ENCODE measurements at places on chromosomes 11 and 22.

DNA sequence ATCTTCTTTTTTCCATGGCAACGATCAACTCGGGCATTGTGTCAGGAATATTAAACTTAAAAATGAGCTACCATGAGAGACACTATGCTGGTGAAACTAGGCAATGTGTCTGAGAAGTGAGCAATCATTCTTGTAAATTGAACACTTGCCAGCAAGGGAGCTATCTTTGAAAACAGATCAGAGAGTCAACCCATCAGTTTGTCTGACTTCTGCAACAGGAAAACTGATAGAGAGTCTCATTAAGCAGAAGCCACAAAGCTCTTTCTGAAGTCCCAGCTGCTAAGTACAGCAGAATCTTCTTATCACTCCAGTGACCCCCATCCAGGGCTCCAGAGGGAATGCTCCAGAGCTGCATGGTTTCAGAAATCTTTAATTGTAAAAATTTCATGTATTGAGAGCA, 114.7 kb downstream of the MSANTD4 start:
- no peak for DNase-seq

- DNase-seq = no peak
Observed at GRCh38 chr22:44154436-44154942, 26.2 kb upstream of the PARVG start.

DNA sequence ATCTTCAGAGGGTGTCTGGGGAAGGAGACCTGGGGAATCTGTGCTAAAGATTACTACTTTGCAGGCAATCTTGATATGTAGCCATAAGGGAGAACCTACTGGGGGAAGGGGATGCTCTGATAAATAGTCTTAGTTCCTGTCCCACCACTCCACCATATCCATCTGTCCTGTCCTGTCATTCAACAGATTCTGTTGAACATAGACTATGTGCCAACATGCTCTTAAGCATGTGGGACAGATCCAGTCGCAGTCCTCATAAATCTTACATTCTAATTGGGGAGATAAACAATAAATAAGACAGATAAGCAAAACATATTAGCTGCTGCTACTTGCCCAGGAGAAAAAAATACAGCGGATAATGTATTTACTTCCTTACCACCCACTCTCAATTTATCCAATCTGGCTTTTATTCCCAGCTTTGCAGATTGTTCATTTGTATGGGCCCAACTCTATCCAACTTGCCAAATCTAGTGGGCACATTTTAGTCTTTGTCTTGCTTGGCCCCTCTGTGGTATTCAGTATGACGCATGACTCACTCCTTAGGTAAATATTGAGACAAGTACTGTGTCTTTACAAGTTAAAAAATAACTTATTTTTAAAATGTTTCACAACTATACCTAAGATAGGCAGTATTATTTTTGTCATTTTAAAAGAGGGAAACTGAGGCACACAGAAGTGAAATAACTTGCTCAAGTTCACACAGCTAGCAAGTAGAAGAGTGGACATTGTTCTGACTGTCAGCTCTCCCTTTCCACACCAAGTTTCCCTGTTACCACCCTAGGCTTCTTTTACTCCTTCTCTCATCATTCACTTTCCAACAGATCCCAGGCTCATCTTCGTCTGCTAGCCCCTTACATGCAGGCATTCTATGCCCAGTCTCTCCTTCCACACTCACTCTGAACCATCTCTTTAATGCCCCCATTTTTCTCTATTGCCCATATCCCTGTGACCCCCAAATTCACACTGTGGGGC, 133.6 kb upstream of the SESN3 start:
- no peak for DNase-seq

DNA sequence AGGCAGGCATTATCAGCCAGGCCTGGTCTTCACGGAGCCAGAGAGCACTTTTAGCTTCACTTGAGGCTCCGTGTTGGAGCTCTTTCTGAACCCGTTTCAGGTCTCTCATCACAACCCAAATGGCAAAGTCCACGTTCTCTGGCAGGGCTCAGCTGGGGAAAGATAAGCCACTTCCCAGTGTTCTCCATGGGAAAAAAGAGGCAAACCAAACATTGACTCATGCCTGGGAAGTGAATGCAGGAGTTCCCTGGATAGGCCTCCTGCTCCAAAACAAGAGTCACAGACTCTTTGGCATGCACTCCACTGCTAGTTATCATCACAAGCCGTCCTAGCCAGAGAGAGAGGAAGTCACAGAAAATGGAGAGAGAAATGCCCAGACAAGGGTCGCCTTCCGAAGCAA, 11.6 kb downstream of the OPCML start:
- DNase-seq = no peak

- no peak for DNase-seq
Observed at GRCh38 chr11:126868741-126869140, 131.8 kb downstream of the KIRREL3 start.

DNA sequence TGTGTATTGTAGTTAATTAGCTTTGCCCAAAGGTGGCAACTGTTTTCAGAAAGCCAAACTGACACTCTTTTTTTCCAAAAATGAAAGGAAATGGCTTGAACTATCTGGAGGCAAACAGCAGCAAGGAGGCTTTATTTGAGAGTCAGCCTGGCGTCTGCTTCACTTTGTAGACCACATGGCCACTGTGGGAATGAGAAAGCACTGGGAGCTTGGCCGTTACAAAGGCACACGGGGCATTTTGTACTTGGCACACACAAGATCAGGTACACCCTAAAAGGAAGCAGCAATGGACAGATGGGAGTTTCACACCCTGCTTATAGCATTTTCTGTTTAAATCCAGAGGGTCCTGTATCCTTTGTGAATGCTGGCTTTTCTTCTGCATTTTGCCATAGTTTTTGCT, 126.3 kb downstream of the MPPED2 start:
- no peak for DNase-seq

GRCh38 chr22:26576026-26576680, 13.8 kb downstream of the TPST2 start:
- no peak for DNase-seq

DNA sequence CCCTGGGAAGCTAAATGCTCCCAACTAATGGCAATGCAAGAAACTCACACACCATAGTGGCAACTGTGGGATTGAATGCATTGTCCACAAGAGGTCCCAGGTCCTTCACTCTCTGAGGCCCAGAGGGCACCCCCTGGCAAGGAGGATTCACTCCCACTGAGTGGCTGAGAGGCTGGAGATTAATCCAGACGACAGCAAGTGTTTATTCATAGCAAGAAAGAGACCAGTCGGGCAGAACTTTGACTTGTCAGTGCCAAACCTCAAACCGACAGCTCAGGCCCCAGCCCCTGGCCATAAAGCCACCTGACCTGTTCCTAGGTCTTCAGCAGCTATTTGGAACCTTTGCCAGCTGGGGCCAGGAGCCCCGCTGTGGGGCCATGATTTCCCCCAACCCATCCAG, 54.5 kb upstream of the MPEG1 start:
- DNase-seq = no peak

- DNase-seq = no peak
Observed at GRCh38 chr11:131537748-131538147, 167.3 kb downstream of the NTM start.

- no peak for DNase-seq
Observed at GRCh38 chr22:26464312-26464711, 19.3 kb downstream of the HPS4 start.

GRCh38 chr11:117428856-117429229, 101.2 kb downstream of the CEP164 start:
- DNase-seq = no peak

- no peak for DNase-seq
Observed at GRCh38 chr22:30864441-30865420, 103.8 kb downstream of the MORC2 start.

- no peak for DNase-seq
Observed at GRCh38 chr11:38510041-38510440, 1912.0 kb upstream of the RAG2 start.

DNA sequence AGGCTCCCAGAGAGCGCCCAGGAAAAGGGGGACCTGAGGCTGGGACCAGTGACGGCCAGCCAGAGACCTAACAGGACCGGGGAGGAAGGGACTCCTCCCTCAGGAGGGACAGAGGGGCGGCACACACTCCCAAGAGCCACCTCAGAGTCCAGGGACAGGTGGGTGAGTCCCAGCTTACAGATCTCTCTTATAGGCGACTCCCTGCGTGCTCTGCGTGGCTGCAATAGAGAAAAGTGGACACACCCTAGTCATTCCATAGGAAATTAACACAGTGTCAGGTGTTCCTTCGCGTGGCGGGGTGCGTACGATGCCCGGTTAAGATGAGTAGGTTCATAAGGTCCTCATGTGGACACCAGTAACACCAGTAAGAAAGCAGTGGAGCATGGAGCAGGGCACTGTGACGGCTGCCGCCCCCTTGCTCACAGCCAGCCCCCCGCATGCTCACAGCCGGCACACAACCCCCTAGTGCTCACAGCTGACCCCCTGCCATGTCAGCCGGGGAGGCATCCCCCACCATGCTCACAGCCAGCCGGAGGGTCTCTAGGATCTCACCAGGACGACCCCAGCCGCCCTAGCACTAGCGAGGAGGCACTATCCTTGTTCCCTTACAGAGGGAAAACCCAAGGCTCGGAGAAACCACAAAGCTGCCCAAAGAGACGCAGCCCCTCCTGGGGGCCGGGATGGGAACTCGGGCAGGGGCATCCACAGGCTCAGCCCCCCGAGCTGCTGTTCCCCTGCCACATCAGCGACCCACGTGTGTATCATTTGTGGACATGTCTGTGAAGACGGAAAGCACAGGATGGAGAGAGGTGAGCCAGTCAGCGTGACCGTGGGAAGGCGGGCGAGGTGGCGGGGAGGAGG, 426.8 kb downstream of the TBC1D22A start:
- DNase-seq = no peak

DNA sequence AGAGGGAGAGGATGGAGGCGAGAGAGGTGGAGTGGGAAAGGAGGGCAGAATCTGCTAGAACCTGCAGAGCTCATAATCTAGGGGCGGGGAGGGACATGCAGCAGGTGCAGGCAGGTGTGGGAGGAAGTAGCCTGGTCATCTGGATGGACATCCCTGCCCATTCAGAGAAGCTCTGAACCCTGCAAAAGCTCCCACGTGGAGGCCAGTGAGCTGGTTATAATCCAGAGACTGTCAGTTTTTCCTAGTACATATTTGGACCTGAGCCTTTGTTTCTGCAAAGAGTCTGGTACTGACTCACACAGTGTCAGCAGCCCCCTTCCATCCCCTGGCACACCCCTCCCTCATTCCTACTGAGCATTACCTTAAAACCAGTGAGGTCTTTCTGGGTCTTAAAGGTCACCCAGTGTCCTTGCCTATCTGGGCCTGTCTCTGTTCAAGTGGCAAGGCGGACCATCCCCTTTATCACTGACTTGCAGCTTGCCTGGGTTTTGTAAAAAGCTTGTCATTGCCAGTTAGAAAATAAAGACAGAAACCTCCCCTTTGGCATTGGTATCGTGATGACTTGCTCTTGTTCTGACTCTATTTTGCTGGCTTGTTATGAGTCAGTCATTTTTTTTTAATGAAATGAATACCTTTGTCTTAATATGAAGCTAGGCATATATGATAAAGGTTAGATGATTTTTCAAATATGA, 26.1 kb downstream of the PTPRJ start:
- DNase-seq = no peak

DNA sequence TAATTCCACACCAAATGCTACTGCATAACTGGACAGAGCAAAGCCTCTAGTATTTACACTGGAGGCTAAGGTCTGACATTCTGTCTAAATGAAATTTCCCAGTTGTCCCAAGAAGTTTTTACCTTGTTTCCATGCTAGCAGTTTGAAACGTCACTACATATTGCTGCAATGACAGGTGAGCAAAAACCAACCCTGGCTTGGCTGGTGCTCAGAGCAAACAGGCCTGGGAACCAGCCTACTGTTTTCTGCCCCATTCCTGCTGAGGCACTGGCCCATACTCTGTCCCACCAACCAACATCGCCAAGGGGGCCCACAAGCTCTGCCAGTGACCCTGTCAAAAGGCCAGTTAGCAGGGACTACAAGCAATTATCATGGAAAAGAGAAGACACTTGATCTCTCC, 131.1 kb downstream of the MPPED2 start:
- no peak for DNase-seq

- no peak for DNase-seq
Observed at GRCh38 chr11:99188221-99188620, 167.5 kb downstream of the CNTN5 start.

GRCh38 chr11:70668204-70669202, 270.2 kb downstream of the CTTN start:
- DNase-seq = no peak

DNA sequence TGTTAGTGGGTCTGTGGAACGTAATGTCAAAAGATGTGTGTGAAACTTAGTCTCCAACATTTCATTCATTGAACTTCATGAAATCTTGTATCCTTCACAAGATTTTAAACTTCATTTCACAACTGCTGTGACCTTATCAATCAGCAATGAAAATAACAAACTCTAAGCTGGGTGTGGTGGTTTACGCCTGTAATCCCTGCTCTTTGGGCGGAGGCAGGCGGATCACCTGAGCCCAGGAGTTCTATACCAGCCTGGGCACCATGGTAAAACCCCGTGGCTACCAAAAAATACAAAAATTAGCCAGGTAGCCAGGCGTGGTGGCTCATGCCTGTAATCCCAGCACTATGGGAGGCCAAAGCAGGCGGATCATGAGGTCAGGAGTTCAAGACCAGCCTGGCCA, 5.1 kb downstream of the CHKA start:
- no peak for DNase-seq

DNA sequence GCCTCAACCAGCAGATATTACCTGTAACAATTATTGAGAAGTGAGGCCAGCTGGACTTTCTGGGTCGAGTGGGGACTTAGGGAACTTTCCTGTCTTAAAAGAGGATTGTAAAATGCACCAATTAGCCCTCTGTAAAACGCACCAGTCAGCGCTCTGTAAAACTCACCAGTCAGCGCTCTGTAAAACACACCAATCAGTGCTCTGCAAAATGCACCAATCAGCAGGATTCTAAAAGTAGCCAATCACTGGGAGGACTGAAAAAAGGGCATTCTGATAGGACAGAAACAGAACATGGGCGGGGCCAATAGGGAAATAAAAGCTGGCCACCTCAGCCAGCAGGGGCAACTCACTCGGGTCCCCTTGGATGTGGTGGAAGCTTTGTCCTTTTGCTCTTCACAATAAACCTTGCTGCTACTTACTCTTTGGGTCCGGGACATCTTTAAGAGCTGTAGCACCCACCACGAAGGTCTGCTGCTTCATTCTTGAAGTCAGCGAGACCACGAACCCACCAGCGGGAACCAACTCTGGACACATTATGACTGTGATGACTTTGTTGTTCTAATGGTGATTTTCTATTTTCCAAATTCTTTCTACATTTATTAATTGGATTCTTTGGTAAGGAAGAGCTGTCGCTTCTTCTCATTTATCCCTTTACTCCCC, 40.2 kb upstream of the FGF3 start:
- no peak for DNase-seq

- DNase-seq = no peak
Observed at GRCh38 chr22:30182815-30183214, 63.7 kb downstream of the LIF start.

GRCh38 chr11:119445850-119446249, 22.9 kb upstream of the THY1 start:
- DNase-seq = no peak

DNA sequence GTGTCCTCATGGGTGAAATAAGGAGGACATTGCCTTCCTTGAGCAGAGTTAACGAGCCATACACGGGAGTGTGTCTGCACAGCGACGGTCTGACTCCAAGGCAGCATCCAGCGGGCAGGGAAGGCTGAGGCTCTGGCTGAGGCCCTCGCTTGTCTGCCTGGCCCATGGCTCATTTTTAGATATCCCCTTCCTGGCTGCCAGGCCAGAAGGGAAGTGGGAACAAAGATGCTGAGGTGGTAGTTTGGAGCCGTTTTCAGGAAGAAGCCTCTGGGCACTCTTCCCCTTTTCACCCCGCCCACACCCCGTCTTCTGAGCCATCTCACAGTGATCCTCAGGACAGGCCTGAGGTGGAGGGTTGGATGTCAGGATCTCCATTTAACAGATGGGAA, 3.0 kb upstream of the SLCO2B1 start:
- DNase-seq = no peak

GRCh38 chr22:19824926-19825339, 29.7 kb downstream of the GNB1L start:
- no peak for DNase-seq

Measured in stimulated activated CD4-positive, alpha-beta T cell treated with anti-CD3 and anti-CD28 coated beads, TNF-alpha, amount 100 ng/mL, for 1 hour (primary cell).